ENCODE measurements at places on chromosomes 1 and 21.

- DNase-seq: no peak
These were observed 6.4 kb upstream of the ERI3 start for GRCh38 chr1:44361478-44361877.

- DNase-seq: peak; percentile 91
These were observed at the start of gene KIAA0319L for GRCh38 chr1:35557118-35557610. Gene KIAA0319L (minus strand): TSS chr1:35557403. CDS start chr1:35554491, 2,912 bp downstream.

- DNase-seq: no peak
These were observed 156.3 kb downstream of the ST6GALNAC3 start for GRCh38 chr1:76230842-76231281.

DNA sequence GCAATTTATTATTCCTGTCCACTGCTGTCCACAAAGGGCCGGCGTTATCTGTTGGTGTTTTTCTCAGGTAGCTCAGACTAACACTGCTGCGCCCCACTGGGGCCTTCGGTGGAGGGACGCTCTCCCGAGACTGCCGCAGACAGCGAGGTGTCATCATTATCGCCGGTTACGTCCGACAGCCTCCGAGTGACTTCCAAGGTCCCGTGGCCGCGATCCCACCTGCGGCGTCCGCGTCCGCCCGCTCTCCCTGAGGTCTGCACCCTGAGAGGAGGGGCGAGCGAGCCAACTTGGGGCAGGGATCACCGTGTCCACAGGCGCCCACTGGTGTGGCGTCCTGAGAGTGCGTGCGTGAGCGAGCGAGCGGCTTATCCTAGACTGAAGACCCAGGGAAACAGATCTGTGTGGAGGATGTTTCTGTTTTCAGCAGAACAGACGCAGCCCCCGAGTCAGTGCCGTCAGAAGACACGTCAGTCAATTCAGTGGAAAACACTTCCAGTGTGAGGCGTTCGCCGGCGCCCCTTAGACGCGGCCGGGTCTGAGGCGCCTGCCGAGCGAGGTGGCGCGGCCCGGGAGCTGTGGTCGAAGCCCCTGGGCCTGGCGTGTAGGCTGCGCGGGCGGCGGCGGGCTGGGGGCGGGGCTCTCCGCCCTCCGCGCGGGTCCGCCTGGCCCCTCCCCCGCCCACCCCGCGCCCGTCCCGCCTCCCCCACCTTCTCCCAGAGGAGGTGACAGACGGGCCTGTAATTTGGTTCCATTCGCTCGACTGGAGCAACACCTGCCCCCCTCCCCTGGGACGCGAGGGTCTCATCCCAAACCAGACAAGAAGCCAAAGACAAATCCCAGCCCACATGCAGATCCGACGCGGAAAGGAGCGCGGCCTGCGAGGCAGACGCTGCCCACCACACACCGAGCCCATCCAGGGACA lies 12.6 kb downstream of the NHLH2 start:
- no peak for DNase-seq

- DNase-seq: no peak
These were observed 41.3 kb upstream of the H6PD start for GRCh38 chr1:9193233-9193625.

- DNase-seq: peak; percentile 86
These were observed at the start of gene IFNLR1 for GRCh38 chr1:24186993-24187790. Gene IFNLR1 (minus strand): TSS chr1:24187289. CDS start chr1:24187248, 41 bp downstream.

DNA sequence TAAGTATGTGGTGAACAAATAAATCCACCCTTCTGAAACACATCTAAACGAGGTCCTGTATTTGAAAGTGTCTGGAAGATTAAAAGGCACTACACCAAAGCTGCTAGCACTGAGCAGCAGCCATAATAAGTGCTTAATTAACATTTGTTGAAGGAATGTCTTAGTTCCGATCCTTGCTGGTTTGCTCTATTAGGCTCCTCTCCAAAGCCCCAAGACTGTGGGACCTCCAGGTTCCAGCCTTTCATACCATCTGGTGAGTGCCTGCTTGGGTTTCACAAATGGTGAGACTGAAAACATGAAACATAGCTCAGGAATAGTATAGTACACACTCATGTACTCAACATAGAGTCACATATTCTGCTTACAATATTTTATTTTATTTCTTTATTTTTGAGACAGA lies 640 bp upstream of the CYP2J2 start:
- no peak for DNase-seq

DNA sequence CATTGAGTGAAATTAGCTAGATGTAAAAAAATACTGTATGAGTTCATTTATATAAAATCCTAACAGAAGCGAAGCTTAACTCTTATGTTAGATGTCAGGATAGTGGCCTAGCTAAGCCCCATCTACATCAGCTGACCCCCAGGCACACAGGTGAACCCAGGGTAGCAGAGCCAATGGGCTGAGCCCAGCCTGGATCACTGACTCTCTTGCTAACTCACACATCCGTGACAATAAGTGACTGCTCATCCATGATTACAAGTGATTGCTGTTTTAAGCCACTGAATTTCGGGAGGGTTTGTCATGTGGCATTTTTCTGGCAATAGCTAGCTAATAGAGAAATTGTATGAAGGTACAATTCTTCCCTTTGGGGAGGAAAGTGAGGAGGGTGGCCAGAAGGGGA lies 55.2 kb upstream of the COG2 start:
- no peak for DNase-seq

- no peak for DNase-seq
These were observed 2.7 kb upstream of the RIPK4 start for GRCh38 chr21:41769521-41769920.

DNA sequence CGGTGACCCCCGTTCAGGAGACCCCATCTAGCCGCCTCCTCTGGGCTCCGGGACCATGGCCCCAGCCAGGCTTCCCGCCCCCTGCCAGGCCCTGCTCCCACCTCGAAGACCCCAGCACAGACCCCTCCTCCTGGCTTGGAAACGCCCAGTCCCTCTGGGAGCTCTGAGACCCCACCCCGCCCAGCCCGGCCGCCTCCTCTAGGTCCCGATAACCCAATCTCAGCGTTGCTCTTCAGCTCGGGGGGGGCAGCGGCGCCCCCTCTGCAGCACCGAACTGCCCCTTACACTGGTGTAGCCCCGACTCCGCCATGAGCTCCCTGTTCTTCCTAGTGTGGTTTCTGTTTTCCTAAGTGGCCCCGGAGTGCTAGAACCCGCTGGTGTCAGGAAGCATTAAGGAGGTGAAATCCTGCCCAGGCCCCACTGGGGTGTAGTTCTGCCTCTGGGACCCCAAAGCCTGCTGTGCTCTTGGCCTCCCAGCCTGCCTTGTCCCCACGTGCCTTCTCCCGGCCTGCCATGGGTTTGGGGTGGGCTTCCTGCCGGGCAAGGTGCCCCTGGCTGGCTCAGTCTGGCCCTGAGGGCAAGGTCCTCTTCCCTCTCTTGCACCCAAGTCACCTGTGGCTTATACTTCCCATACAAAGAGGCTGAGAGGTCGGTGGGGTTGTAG lies 10.7 kb upstream of the MMEL1 start:
- DNase-seq: no peak

- no peak for DNase-seq
These were observed 1260.6 kb upstream of the ADGRL2 start for GRCh38 chr1:80540149-80540548.

GRCh38 chr21:42269386-42269785 lies 45.8 kb downstream of the TFF3 start:
- DNase-seq: no peak

DNA sequence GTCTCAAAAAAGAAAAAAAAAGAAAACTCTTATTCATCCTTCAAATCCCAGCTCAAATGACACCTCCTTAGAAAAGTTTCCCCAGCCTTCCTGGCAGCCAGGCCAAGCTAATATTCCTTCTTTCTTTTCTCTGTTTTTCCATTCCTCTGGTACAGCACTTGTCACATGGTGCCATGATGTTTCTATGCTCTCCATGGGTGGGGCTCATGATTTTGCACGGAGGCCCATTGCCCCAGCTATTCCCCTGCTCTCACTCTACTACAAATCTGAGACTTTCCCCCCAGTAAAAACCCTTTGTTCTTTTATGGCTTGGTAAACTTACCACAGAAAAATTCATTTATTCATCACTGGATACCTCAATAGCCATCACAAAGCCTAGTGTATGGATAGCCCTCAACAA lies 26.5 kb downstream of the OLFML2B start:
- no peak for DNase-seq

DNA sequence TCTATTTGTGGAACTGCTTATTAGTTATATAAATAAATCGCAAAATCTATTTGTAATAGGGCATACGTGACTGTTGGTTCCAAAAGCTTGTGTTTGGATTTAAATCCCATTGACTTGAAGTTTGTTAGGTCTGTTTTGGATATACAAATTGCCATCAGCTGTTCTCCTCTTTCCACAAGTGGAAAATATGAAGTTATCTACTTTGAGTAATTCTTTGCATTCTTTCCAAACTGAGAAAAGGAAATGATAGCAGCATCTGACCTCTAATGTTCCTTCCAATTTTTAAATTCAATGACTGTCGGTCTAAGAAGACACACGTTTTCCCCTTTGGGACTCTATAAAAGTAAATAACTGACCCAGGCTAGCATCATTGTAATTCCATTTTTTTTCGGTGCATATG lies 165.7 kb upstream of the SGIP1 start:
- no peak for DNase-seq

DNA sequence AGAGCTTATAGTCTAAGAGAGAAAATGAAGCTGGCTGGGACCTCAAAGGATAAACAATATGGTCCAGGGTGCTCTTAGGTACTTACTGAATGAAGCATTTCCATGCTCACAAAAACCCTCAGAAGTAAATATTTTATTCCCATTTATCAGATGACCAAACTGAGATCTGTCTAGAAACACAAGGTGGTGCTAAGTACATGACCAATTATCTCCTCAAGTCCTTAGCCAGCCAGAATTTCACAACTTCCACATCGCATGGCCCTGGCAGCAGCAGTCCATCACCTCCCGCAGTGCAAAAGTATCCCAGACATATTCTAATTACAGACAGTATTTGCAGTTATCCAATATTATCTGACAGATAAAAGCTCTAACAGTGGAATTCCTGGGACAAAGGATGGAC lies 321.7 kb upstream of the PROX1 start:
- DNase-seq: no peak

GRCh38 chr1:215192306-215192705 lies 109.8 kb downstream of the KCNK2 start:
- DNase-seq: no peak

- DNase-seq: no peak
These were observed 2.5 kb downstream of the PPP1R15B start for GRCh38 chr1:204409123-204409522.

- DNase-seq: no peak
These were observed 47.7 kb downstream of the CACHD1 start for GRCh38 chr1:64517640-64518039.

- no peak for DNase-seq
These were observed 17.6 kb upstream of the ALDH4A1 start for GRCh38 chr1:18919956-18920355.

DNA sequence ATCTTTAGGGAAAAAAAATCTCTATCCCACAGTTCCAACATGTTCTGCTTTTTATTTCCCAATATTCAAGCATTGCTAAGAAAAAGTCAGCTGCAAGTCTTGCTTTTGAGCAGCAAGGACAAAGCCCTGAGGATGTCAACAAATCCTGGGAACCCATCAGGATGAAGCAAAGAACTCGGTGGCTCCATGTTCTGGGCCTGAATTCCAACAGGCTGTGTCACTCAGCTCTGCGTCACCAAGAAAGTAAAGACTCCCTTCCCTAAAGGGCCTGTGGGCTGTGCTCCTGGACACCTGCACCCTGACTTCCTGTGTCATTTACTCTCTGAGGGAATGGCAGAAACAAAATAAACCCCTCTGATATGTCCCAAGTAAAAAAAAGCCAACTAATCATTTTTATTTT lies 95.5 kb downstream of the TIAM1 start:
- no peak for DNase-seq

- DNase-seq: no peak
These were observed 183.9 kb upstream of the NFIA start for GRCh38 chr1:60898413-60898812.

GRCh38 chr1:16984717-16985116 lies 4.3 kb upstream of the MFAP2 start:
- no peak for DNase-seq

DNA sequence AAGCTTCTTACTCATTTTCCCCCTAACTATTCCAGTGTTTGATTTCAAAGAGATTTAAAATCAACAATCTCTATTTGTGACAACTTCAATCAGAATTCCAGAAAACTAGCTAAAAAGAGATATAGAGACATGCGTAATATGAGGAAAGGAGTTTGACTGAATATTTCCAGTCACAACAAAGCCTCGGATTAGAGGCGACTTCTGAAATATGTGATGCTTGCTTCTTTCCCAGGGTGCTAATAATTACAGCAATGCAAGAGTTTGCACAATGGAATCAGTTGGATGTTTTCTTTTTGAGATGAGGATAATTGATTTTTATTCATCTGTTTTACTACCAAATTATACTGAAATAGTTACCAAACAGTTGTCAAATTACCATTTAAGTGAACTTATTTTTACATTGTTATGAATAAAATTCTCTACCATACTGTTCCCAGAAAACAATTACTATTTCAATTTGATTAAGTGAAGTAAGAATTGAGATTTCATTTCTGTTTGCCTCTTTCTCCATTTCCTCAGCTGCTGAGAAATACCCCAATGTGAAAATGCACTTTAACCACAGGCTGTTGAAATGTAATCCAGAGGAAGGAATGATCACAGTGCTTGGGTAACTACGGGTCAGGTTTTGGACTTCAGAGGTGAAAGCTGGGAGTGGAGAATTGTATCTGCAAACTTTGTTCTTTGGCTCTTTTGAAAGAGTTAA lies 28.1 kb downstream of the KMO start:
- DNase-seq: no peak

DNA sequence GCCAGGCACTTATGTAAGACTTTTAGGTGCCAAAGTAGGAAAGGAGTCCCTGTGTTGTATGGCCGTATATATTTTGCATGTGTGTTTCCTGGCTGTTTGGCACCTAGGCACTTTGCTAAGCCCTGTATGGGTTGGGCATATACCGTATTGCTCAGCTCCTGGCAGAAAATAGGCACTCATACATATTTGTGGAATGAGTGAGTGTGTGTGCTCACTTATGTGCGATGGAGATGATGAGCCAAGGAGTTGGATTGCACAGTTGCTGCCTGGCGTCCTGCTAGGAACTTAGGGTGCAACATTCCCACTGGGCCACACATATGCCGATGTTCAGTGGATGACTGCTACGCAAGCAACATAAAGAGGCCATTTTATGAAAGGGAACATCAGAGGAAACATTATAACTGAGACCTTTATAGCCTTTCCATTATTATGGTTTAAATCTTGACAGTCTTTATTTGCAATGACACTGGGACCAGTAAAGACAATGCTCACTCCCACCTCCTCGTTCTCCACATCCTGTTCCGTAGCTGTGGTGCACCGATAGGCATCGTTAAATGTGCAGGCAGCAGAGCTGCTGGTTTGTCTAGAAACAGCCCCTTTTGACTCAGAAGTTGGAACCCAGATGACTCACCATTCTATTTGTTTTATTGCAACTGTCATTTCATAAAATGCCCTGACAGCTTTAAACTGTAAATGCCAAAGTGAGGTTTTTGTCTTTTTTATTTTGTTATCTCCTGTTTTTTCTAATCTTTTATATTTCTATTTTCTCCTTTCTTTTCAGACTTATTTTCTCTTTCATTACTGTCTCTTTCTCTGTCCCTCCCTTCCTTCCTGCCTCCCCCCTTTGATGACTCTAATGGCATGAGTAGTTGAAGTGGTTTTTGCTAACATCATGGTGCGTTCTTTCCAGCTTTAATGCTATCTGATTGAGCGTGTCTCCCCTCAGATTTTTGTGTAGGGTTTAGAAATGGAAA lies 36.1 kb downstream of the PEX14 start:
- DNase-seq: no peak

Measured in left lobe of liver (tissue), 2 donors.